ENCODE measurements at places on chromosomes 6 and 20.

DNA sequence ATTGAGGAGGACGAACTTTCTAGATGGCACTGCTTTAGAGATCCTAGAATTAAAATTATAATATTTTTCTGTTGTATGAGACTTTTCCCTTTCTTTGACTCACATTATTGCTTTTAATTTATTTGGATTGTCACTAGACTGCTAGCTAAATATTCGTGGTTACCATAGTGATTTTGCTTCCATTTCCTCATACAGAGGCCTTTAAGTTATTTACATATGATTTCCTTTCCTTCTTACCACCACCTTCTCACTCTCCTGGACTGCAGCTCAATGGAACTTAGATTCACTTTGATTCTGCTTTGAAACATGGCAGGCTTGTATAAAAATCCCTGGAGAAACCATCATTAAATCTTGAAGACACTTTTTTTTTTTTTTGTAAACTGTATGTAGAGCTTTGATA, 222.9 kb downstream of the LAMA2 start:
- DNase-seq = no peak

DNA sequence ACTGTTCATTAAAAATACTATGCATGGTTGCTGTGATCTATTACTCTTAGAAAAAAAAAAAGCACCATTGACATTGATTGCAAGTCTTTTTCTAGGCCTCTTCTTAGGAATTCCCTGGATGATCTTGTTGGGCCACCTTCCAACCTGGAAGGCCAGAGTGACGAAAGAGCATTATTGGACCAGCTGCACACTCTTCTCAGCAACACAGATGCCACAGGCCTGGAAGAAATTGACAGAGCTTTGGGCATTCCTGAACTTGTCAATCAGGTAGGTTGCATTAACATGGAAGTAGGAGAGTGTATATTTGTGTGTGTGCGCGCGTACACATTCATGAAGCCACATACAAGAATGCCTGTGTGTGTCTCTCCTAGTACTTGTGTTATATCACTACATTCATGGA, 140.4 kb downstream of the NCOA3 start:
- no peak for DNase-seq

DNA sequence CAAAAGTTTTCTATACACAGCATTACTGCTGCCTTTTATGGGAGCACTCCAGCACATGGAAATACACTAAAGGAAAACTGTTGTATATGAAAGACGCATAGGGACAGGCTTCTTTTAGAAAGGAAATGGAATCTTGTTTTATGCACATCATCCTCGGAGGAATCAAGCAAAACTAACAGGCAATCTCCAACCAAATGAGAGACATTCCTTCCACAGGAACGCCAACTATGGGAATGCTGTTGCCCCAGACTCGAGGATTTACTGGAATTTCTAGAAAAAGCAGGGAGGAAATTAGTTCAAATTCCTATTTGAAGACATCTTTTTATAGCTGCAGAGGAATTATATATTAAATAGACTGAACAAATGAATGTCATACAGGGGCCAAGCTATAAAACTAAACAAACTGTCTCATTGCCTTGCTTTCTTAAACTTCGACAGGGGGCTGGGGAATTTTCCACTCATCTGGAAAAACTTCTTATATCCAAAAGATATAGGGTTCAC, 52.2 kb downstream of the LYRM4 start:
- DNase-seq = no peak

DNA sequence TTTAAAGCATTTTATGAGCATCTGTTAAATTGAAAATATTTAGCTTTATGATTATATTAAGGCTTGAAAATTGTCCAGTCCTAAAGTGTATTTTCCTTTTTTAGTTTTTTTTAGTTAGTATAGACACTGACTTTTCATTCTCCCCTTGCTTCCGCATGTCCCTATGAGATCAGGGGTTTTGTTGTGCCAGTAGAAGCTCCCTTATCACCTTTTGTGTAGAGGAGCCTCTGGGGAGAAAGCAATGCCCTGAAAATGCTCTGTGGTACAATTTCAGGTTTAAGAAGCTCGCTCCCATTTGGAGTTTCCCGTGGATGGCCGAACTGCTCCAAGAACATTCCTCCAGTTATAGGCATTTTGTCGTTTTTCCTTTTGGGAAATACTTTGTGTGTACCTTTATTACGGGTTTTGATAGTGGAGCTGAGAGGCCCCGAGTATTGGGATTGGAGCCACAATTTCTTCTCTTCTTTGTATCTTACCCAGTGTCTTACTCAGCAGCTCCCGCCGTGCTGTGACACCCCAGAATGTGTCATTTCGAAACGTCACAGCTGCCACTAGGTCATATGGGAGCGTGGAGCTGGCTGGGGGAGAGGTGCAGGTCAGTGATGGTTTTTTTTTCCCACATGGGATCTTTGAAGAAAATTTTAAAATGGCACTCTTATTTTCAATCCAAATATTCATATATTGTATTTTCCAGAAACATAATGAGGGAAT, 49.9 kb downstream of the RPRD1B start:
- DNase-seq = no peak

- DNase-seq = no peak
Measured at GRCh38 chr6:75922226-75922625, 150.2 kb downstream of the IMPG1 start.

GRCh38 chr6:83114164-83114563, 46.7 kb downstream of the DOP1A start:
- DNase-seq = no peak

DNA sequence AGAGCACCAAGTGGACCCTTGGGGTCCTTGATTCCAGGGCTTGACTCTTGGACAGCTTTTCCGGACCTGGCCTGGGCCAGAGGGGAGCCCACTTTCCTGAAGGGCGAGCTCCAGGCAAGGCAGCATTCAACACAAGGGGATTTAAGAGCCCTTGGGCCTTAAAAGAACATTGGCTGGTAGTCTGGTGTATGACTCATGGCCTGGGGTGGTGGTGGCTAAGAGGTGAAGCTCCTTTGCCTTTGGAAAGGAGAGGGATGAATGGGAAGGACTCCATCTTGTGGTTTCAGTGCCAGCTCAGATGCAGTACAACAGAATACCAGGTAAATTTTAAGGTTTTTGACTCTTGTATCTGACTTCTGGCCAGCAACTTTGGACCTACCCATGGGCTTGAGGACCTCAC, 760.7 kb downstream of the GRIK2 start:
- DNase-seq = no peak

GRCh38 chr6:139256087-139256486, 35.7 kb downstream of the TXLNB start:
- DNase-seq = no peak

DNA sequence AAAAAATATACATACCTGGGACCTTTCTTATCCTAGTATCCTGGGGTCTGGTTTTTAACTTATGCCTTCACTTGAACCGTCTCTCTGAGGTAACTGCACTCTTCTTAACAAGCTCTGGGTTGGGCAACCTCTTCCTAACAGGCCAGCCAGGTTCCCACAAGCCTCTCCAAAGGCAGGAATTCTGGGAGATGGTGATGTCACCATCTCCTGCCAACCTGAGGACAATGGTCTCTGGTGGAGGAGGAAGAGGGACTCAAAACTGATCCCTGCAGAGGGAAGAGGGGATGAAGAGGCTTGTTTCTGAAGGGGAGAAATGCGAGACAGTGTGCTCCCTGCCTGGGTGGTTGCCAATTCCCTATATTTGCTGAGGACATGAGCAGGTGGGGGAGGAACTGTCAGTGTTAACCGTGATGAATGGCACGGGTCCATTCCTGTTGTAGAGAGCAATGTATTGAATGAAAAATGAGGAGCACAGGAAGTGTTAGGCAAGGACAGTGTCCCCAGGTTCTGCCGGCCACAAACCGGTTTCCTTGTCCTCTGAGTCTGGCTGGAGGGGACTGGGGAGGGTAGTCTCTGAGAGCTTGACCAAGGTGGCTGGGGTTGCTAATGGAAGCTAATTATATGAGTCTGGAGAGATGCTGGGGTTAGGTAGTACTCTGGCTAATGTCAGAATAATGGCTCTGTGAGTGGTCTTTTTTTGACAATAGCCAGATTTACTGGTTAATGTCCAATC, 95.5 kb downstream of the KCNB1 start:
- no peak for DNase-seq

DNA sequence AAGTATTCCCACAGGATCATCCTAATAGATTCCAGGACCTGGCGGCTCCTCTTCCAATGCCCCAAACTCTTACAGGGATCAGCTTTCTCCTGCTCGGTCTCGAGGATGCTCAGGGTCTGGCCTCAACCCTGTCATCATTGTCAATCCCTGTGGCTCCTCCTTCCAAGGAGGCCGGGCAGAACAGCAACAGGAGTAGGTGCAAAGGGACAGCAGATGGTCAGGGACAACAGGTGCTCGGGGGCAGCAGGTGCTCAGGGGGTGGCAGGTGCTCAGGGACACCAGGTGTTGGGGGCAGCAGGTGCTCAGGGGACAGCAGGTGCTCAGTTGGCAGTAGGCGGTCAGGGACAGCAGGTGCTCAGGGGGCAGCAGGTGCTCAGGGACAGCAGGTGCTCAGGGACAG, 84.8 kb downstream of the TTLL2 start:
- DNase-seq = no peak

- DNase-seq = no peak
Measured at GRCh38 chr6:144811140-144811539, 526.0 kb downstream of the UTRN start.

DNA sequence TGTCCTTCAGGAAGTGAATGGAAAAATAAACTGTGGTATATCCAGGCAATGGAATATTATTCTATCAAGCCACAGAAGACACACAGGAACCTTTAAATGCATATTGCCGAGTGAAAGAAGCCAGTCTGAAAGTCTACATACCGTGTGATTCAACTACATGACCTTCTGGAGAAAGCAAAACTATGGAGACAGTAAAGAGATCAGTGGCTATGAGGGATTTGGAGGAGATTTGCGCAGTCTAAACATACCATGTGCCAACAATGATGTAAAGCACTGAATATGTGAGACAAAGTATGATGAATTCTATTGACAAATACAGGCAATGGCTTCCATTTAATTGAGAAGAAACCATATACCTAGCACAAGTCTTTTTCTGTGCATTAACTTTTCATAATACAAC, 518.3 kb upstream of the ZNF337 start:
- no peak for DNase-seq

GRCh38 chr20:25054096-25054820, 3.7 kb downstream of the ACSS1 start:
- DNase-seq = no peak

GRCh38 chr6:75318900-75319299, 34.3 kb upstream of the TMEM30A start:
- no peak for DNase-seq

- DNase-seq = peak; percentile 22
Measured at GRCh38 chr6:167898673-167899311, 72.1 kb downstream of the AFDN start.

- DNase-seq = no peak
Measured at GRCh38 chr6:163773646-163774045, 359.1 kb downstream of the QKI start.

GRCh38 chr6:68059261-68059660, 575.8 kb upstream of the ADGRB3 start:
- no peak for DNase-seq

DNA sequence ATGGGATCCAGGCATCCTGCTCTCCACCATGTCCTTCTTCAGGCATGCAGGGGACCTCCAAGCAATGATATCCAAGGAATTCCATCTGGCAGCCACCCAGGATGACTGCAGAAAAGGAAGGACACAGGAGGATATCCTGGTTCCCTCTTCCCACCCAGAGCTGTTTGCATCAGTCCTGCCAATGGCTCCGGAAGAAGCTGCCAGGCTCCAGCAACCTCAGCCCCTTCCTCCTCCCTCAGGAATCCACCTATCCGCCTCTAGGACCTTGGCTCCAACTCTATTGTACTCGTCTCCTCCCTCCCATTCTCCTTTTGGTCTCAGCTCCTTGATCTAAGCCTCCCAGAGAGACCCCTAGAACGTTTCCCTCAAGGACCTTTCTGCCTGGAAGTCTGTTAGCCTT, 733 bp upstream of the PSORS1C2 start:
- no peak for DNase-seq

- no peak for DNase-seq
Measured at GRCh38 chr20:54221996-54222890, 14.4 kb downstream of the PFDN4 start.

GRCh38 chr6:159871906-159872305, 18.9 kb upstream of the MAS1 start:
- DNase-seq = peak; percentile 35

DNA sequence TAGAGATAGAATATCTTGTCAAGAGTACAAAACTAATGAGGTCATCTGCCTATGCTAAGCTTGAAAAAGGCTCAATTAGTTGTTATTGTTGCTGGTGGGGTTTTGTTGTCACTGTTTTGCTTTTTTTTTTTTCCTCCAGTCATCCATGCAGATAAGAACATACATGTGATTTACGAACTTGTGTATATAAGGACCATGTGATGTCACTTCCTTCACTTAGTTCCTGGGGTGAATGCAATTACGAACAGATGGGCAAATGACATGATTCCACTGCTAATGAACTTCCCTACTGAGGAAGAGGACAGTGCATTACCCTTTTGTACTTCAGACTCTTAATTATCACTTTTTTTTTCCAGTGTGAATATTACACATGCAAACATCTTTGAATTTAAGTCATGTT, 1175.3 kb upstream of the GJE1 start:
- no peak for DNase-seq

- DNase-seq = no peak
Measured at GRCh38 chr6:39440039-39440426, 117.5 kb upstream of the KCNK16 start.

DNA sequence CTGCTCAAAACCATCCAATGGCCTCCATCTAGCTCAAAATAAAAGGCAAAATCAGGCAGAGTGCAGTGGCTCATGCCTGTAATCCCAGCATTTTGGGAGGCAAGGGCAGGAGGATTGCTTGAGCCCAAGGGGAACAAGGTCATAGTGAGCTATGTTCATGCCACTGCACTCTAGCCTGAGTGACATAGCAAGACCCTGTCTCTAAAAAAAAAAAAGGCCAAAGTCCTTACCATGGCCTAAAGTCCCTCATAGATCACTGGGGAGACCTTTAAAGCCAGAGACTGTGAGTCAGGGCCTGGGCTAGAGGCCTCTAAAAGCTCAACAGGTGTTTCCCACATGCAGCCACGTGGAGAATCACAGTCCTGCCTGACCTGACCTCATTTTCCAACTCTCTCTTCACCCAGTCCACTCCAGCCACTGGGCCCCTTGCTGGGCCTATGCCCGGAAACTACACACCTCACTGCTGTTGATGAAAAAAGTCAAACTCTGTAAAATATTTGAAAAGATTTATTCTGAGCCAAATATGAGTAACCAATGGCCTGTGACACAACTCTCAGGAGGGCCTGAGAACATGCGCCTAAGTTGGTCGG, 28.2 kb upstream of the TAB2 start:
- DNase-seq = no peak

Data from putamen (tissue), 1 donor.